ENCODE measurements at places on chromosomes 12 and 14. TPM values are rescaled to one million over a fixed set of nuclear protein-coding genes. Genes with fewer than 3 reads are reported as not detected.

SINHCAF gene
- 27.5 TPM for total RNA-seq

SPRYD4 gene
- 2.8 TPM for total RNA-seq

NDRG2 gene
- total RNA-seq: not detected

GRCh38 chr14:93240678-93241000, 33.6 kb downstream of the UBR7 start:
- no peak for DNase-seq
